ENCODE measurements at places on chromosomes 16 and 17.

- peak; percentile 75 for DNase-seq
Measured at GRCh38 chr17:49995055-49995738, at the start of gene DLX3. Gene DLX3, minus strand, starts transcription at chr17:49995224. Its CDS starts 226 bp downstream, at chr17:49994998.

GRCh38 chr16:29940656-29941055 is 14.6 kb upstream of the KCTD13 start:
- DNase-seq = no peak

DNA sequence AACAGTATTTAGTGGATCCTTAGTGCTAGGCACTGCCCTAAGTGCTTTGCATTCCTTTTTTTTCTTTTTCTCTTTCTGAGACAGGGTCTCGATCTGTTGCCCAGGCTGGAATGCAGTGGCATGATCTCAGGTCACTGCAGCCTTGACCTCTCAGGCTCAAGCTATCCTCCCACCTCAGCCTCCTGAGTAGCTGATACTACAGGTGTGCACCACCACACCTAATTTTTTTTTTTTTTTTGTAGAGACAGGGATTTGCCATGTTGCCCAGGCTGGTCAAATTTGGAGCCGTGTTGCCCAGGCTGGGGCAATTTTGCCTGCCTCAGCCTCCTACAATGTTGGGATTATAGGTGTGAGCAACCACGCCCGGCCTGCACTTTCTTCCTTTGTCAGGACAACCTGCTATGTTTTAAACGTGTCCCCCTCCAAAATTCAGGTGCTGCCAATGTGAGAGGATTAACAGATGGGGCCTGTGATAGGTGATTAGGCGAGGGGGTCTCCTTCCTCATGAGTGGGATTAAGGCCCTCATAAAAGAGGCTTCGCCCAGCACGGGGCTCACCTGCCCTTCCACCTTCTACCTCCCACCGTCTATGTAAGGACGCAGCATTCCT is 5.4 kb downstream of the NQO1 start:
- no peak for DNase-seq

DNA sequence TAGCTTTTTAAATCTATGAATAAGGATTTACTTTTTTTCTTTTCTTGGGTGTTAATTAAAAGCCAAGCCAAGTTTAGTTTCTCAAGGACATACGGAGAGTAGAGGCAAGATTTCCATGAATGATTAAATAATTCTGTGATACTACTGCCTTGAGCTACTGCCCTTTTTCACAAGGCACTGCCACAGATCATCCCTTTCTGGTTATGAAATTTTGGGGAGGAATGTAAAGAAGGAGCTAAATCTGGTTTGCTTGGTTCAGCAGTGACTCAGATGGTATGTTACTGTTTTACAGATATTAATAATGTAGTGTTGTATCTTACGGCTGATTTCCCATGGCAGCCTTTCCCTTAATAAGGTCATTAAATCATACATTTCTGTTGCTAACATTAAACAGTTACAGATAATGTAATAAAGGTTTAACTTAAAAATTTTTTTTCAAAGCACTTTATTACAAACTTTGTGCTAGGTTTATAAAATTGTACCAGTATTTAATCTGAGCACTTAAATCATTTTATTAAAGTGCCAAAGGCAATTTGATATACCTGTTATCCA is 2.6 kb downstream of the WSB1 start:
- no peak for DNase-seq

GRCh38 chr17:65936013-65936412 is 255.9 kb downstream of the CEP112 start:
- DNase-seq = no peak

GRCh38 chr16:22364241-22364640 is 10.2 kb downstream of the CDR2 start:
- no peak for DNase-seq

- no peak for DNase-seq
Measured at GRCh38 chr16:9647981-9648701, 534.1 kb downstream of the GRIN2A start.

- DNase-seq = no peak
Measured at GRCh38 chr17:29862127-29862526, 67.9 kb downstream of the SSH2 start.

DNA sequence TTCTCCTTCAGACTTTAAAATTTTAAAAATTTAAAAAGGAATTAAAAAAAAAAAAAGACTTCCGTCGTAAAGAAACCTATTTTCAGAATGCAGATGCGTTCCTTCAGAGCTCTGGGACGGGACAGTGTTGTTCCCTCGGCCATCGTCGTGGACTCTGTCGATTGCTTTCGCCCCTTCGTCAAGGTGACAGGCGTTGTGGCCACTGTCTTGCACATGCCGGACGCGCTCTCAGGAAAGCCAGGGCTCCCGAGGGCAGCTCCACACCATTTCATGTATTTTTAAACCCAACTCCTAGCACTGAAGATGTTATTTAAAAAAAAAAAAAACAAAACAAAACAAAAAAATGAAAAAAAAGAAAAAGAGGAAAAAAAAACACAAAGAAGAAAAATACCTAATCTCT is 22.3 kb downstream of the TMC6 start:
- no peak for DNase-seq

DNA sequence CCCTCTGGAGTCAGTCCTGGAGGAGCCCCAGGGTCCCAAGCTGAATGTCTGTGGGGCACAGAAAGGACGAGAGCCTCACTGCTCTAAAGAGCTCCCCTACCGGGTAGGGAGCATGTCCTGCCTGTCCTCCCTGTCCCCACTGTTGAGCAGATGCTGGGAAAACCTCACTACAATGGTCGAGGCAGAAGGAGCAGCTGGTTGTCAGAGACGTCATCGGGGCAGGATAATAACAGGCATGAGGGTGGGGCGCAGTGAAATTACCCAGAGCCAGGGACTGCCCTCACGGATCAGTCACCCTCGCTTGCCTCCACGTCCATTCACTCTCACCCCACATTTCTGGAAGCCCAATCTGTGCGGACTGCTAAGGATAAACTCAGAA is 538 bp downstream of the TM4SF5 start:
- no peak for DNase-seq

DNA sequence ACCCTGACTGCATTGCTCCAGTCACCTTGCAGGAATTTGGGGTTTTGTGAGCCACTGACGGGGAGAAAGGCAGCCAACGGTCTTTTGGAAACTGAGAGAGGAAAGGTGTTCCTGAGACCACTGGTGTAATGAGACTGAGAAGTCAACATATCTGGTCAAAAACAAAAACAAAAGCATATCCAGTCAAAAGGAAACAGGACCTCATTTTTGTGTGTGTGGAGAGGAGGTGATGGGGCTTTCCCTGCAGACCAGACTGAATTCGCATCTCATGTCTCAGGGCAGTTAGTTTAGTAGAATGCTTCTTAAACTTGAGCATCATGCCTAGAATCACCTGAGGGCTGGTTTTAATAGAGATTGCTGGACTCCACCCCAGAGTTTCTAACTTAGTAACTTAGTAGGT is 198.4 kb downstream of the COPRS start:
- DNase-seq = no peak

- DNase-seq = no peak
Measured at GRCh38 chr16:50247123-50247905, 19.0 kb upstream of the ADCY7 start.

- DNase-seq = no peak
Measured at GRCh38 chr16:6726621-6727020, 606.0 kb upstream of the RBFOX1 start.

DNA sequence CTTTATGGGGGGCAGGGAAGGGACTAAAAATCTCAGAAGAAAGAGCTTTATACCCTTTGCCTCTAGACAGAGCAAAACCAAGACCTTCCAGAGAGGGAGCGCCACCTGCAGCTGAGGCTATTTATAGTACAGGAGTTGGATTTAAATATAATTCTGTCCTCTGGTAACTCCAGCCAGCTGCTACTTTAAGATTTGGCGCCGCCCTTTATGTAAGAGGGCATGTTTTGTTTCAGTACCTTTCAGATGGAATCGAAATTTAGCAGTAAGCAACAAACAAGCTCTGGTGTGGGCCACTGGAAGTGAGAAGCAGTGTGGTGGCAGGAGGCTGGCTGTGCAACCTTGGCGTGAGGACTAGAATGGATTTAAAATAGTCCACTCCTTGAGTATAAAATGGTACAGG is 5.2 kb upstream of the GUCY2D start:
- peak; percentile 21 for DNase-seq

DNA sequence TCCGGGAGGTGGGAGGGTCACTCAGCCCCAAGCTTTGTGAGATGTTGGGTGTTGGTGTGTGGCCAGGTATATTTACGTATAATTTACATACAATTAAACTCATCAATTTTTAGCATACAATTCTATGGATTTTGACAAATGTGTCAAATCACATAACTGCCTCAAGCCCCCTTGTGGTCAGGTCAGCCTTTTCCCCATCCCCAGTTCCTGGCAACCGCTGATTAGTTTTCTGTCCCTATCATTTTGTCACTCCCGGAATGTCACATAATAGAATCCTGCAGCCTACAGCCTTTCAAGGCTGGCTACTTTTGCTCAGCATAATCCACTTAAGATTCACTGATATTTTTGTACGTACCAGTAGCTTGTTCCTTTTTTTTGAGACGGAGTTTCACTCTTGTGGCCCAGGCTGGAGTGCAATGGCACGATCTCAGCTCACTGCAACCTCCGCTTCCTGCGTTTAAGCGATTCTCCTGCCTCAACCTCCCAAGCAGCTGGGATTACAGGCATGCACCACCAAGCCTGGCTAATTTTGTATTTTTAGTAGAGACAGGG is 19.3 kb upstream of the RAI1 start:
- DNase-seq = no peak

- no peak for DNase-seq
Measured at GRCh38 chr16:57640185-57640584, 11.8 kb downstream of the ADGRG1 start.

GRCh38 chr17:59761385-59762048 is 54.1 kb downstream of the VMP1 start:
- DNase-seq = no peak

DNA sequence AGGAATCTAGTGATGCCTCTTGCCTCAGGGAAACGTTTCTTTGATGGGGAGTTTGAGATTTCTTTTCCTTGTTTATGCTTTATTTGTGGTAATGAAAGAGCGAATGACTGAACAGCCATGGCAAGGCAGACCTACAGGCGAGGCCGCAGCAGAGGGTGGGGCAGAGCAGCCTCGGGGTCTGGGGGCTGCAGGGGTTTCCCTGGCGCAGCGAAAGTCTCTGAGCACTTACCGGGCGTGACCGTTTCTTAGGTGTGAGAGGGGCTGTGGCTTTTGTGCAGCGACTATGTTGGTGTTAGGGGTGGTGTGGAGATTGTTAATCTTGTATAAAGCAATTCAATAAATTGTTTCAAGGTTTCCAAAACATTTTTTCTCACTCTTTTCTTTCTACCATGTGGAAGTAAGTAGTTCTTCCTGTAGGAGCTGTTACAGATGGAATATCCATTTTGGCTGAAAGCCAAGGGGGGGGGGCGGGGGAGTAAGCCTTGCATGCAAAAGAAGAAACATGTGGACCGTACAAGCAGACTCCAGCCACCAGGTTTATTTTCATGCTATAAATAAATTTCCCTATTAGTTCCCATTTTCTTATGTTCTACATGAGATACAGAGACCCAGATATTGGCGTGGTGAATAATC is 34.8 kb downstream of the UBN1 start:
- no peak for DNase-seq

- no peak for DNase-seq
Measured at GRCh38 chr16:69712277-69712676, 14.1 kb downstream of the NQO1 start.

DNA sequence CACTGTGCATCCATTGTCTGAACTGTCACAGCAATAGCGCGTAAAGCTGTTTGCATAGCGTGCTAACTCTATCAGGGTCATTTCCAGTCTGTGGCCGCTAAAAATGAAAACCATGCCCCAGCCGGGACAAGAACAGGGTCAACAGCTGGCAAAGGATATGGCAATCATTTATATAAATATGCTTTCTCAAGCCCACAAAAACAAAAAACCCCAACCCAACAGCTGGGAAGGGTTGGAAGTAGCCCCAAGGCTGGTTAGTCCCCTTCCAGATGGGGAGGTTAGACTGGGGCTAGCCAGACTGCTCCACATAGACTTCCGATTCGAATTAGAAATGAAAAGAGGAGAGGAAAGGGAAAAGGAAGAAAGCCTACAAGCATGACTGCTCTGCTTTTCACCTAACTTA is 203.3 kb upstream of the TBX2 start:
- no peak for DNase-seq

DNA sequence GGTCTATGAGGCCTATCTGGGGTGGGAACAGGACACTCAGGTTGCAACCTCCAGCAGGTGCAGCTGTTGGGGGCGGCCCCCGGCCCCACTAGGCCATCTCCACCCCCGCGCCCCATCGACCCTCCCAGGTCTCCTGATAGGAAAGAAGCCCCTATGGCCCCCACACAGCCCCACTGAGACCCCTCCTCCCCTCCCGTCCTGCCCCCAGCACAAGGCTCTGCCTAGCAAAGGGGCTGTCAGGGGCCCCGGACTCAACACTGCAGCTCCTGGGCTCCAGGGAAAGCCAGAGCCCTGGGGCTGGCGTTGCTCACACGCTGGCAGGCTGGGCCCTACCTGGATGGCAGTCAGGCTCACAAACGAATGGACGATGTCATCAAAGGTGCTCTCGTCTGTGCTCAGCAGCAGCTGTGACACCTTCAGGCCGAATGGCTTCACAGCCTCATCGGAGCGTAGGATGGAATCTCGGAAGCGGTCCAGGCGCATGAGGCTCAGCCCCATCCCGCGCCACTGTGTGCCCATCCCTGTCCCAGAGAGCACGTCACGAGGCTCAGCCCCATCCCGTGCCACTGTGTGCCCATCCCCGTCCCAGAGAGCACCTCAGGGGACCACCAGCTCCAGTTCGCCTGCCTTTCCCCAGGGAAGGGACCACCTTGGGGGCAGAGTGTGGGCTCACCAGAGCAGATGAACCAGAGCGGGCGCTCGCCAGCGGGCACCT is 7.3 kb downstream of the FASN start:
- DNase-seq = no peak

GRCh38 chr16:53998024-53998810 is 288.4 kb downstream of the IRX3 start:
- DNase-seq = no peak

- DNase-seq = no peak
Measured at GRCh38 chr16:84754956-84755672, 55.3 kb downstream of the USP10 start.

- DNase-seq = no peak
Measured at GRCh38 chr16:12091569-12092543, 115.3 kb downstream of the SNX29 start.

DNA sequence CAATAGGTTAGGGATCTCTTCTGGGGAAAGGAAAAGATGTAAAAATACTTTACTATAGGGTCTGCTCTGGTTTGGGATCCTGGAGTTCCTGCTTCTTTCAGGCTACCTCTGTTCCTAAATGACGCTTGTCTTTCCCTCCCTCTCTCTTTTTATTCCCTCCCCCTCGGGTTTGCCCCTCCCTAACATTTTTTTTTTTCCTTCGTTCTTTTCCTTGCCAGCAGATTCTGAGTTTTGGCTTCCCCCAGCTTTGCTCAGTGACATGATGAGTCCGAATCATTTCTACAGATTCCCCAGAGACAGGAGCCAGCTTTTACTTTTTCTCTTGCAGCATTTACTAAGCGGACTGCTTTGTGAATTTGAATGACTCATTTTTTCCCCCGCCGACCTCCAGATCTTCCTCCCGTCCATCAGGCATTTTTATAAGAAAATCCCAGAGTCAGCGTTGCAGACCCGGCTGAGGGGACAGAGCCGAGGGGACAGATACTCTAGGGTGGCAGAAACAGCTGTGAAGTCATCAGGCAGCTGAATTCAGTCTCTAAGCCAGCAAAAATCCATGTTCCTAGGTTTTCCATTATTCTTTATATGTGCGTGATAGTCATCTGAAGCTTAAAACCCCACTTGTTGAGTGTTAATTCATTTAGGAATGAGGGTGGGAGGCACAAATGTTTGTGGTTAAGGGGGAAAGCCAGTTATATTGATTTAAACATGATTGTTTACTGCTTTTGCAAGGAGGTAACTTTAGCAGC is at the start of gene TMEM100:
TSS of gene TMEM100 (minus strand) at position 123 of the 746 bp plus-strand sequence. CDS start 1,794 bp downstream, outside the sequence.
- no peak for DNase-seq

- no peak for DNase-seq
Measured at GRCh38 chr16:23552161-23552560, 5.0 kb downstream of the EARS2 start.

Measured in NCI-H2107 (cell line).